NCI-H1048 (cell line): ENCODE measurements at places on chromosomes 4 and X.

GRCh38 chr4:81919810-81920209 is 448.1 kb upstream of the RASGEF1B start:
- DNase-seq = no peak

GRCh38 chrX:1391370-1391706 is 575 bp downstream of the SLC25A6 start:
- DNase-seq = no peak

GRCh38 chr4:123701131-123701575 is 304.6 kb downstream of the SPRY1 start:
- no peak for DNase-seq

GRCh38 chr4:38529189-38530115 is 134.5 kb upstream of the KLF3 start:
- DNase-seq = no peak
